ENCODE measurements at places on chromosomes 7 and 10.

- DNase-seq, result no peak
Measured at GRCh38 chr10:26586211-26586610, 111.3 kb upstream of the PDSS1 start.

DNA sequence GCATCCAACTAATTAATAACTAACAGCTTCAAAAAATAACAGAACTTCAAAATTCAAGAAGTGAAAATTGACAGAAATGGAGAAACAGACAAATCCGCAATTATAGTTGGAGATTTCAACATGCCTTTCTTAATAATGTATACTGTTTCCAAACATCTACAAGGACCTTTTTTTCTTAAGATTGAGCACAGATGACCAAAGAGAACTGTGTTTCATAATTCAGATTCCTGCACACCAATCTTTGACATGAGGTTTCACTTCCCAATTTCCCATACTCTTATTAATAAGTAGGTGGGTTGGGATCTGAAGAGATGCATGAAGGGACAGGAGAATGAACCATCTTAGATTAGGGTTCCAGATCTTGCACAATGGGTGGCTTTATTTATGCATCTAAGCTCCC is 24.9 kb upstream of the GIMAP7 start:
- no peak for DNase-seq

DNA sequence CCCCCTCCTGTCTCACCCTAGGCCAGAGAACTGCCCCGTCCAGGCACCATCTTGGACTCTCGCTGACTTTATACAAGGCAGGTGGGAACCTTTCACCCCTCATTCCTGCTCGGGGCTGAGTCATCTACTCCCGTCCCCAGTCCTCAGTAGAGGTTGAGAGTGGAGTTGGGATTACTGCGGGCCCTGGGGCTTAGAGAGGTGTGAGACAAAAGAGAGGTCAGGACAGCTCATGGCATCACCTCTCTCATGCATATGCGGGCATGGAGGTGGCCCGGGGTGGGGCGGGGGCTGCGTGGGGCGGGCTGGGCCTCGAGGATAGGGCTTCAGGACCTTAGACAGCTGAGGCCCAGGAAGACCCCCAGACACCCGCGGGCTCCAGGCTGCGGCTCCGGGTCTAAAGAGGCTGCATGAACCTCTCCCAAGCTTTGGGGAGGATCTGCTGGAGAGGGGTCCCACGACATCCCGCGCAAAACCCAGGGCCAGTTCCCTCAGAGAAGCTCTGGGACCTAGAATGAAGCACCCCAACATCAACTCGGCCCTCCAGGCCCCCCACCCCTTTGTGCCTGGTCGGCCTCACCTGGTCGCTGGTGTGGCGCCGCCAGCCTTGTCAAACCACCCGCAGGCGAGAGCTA is 317 bp downstream of the PDZD7 start:
- no peak for DNase-seq

GRCh38 chr7:67022511-67022910 is 25.9 kb downstream of the TYW1 start:
- DNase-seq, result no peak

DNA sequence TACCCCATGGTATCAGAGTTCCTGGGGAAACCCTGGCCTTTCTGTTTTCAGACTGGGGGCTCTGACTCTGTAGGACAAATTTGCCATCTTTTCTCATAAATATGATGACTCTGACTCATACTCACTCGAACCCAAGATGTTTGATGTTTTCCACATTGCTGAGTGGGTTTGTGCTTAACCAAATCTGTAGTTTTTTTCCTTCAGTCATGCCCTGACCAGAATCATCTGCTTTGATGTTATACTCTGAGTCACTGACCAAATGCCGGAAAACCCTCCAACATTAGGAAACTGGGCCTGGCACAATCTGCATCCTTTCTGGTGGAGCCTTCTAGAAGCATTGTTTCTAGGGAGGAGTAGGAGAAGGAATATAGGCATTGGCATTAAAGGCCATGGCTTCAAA is 118.7 kb downstream of the C10orf105 start:
- peak; percentile 96 for DNase-seq

DNA sequence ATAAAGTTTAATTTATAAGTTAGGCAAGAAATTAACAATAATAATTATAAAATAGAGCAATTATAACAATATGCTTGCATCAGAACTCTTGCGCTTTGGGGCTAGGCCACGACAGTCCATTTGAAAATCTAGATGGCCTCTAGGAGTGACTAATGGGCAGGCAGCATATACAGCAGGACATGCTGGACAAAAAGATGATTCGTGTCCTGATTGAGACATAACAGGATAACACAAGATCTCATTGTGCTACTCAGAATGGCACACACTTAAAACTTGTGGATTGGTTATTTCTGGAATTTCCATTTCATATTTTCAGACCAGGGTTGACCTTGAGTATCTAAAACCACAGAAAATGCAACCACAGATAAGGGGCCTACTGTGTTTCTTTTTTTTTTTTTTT is 27.5 kb downstream of the CTNNA3 start:
- DNase-seq, result peak; percentile 39

- DNase-seq, result no peak
Measured at GRCh38 chr7:51647931-51648351, 331.3 kb upstream of the COBL start.

- DNase-seq, result no peak
Measured at GRCh38 chr10:128568990-128569945, 443.0 kb upstream of the MKI67 start.

GRCh38 chr10:119401671-119402395 is 140.7 kb downstream of the RGS10 start:
- peak; percentile 99 for DNase-seq

DNA sequence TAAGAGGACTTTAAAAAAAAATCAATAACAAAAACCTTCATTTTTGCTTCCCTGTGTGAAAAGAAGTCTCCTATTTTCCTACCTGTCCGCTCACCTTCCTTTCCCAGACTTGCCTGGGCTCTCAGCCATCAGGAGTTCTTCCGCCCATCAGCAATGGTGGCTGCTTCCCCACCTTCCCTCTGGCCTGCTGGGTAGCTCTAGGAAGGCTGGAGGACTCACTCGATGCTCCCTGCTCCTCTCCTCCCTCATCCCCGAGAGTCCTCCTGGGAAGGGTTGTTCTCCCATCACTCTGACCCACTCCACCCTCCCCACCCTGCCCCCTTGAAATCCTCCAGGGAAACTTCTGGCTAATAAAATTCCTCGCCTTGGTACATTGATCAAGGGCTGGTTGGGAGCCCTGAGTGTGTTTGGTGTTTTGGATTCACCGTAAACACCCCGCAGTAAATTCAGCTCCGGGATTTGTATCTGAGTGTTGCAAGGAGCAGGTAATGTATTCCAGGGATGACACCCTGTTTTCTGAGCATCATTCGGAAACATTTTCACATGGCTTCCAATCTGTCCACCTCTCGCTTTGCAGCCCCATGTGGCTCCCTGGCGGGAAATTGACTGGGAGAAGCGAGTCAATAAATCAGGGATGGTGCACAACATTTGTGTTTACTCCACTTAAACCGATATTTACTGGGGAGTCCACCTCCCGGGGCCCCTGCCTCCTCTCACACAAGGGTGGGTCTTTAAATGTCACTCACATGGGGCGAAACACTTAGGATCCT is 126.4 kb upstream of the SDK1 start:
- peak; percentile 74 for DNase-seq

DNA sequence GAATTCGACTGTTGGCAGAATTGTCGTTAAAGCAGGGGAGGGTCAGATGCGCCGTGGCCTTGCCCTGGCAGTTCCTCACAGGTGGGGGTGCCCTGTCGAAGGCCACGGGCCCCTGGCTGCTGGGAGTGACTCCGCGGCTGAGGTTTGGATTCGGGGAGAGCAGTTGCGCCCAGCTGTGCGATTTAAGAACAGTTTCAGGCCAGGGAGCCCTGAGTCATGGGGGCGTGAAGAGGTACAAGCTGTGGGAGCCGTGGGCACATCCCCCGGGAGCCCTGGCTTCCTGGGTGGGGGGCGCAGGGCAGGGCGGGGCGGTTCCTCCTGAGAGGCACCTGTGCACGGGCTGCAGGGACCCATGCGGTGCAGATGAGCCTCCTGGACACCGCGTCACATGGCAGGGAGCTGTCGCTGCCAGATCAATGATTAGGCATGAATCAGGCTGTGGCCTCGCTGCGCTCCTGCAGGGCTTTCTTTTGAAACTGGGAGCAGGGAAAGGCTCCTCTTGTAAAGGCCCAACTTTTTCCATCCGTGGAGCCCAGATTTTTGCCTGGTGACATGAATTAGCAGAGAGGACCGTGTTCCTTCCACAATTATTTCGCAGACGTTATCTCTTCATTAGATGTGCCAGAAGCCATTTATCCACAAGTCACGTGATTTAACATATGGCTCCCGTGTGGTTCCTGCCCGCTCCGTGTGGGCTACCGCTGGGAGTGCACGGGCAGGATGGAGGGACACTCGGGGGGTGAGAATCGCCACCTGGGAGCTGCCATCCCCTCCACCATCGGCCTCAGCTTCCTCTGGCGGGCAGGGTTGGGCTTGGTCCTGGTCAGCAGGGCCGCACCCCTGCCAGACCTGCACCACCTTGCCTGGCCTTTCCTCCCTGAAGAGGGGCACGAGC is 918 bp downstream of the PWWP2B start:
- DNase-seq, result peak; percentile 57

- peak; percentile 40 for DNase-seq
Measured at GRCh38 chr7:16563281-16564022, 36.8 kb downstream of the LRRC72 start.

DNA sequence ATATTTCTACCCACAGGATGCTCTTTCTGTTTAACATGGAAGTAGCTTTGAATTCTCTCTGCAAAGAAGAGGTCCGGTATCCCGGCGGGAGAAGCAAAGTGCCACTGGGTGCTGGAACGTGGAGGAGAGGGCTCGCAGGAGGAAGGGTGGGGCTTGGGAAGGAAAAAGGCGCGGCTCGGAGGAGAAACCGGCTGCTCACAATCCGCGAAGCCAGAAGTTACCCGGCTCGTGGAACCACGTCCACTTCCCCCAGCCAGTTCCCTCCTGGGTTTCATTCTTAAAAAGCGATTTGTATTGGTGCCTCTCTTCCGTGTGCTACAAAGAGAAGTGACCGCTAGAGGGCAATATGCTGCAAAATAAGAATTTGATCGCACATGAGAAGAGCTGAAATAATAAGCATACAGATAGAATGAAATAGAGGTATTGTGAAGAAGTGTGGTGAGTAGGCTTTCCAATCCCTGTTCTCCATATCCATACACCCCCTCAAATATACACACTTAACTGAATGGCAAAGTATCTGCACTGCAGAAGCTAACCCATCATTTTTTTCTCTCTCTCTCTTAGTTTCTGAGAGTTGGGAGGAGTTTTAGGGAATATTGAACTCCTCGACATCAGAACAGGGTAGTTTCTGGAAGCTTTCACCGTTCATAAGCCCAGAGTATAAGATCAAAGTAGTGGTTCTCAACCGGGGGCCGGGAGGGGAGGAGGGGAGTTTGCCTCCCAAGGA is 31.1 kb downstream of the TRIL start:
- peak; percentile 92 for DNase-seq

DNA sequence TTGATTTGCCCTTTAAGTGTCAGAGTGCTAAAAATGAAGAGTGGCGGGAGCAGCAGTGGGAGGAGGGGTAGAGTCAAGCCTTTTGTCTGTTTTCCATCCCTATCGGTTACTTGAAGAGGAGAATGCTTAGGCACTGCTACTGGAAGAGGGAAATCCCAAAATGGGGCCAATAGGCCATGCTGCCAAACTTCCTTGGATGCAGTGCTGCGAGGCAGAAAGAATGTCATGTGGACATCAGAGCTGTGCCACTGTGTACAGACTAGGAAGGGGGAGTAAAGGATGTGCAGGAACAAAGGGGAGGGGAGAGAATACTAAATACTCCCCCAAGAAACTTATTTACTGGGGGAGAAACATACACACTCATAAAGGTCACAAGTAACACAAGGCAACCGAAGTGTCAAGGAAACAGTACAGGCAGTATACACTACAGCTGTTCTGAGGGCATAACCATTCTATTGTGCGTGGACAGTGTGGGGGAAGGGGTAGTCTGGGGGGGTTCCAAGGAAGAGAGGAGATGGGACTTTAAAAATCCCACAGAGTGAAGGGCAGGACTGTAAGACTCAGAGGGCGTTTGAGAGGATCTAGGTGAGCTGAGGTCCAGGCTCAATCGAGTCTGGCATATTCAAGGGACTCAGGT is 228.7 kb upstream of the PLXNA4 start:
- no peak for DNase-seq

- peak; percentile 96 for DNase-seq
Measured at GRCh38 chr10:58028597-58029366, 238.9 kb downstream of the IPMK start.

DNA sequence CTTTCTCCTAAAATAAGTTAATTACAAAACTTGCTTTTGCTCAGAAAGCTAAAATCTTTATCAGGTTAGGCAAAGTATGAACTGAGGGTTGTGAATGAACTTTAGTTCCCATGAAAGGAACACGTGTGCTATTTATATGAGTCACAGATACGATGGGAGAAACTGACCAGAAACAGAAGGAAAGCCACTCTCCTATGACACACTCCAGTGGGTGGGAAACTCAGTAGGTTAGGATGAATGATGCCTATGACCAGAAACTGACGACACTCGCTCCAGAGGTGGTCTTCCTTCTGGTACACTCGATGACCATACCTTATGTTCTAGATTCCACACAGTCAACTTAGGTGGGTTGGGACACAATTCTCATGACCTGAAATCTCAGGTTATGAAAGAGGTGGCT is 215.7 kb upstream of the INHBA start:
- peak; percentile 89 for DNase-seq

DNA sequence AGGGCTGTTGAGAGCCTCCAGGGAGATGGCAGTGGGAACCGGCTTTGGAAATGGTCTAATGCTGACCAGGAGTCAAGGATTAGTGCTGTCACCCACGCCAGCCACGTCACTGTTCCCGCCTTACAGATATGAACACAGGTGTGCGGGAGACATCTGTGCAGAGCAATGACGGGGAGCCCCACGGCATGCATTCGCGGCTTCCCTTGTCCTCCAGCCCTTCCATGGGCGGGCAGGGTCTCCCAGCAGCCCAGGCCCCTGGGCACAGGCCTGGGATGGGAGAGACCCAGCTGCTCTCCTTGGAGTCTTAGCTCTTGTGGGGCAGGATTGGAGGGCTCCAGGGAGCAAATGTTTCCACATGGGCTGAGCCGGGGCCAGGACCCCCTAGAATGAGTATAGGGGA is 94.2 kb downstream of the MYL10 start:
- DNase-seq, result no peak
